A549 treated with ZK216348 at 1 μM for 4 hours (cell line): ENCODE measurements at places on chromosomes 3 and 15. TPM values are rescaled to one million over a fixed set of nuclear protein-coding genes. Genes with fewer than 3 reads are reported as not detected.

ZNF662 gene
- total RNA-seq = not detected in 5 replicates

DAPK2 gene
- total RNA-seq = 2.8 to 4.9 TPM (median 4.2 TPM) in 5 replicates

FAM81A gene
- 10.6 to 14.8 TPM (median 12.0 TPM) in 5 replicates for total RNA-seq

BNC1 gene
- 0.45 to 0.88 TPM (median 0.53 TPM) in 5 replicates for total RNA-seq
